ENCODE measurements at places on chromosomes 16 and 17. TPM values are rescaled to one million over a fixed set of nuclear protein-coding genes. Genes with fewer than 3 reads are reported as not detected.

GRCh38 chr17:81027038-81027437 is 7.9 kb upstream of the BAIAP2 start:
- no peak for DNase-seq

- no peak for DNase-seq
These were observed 38.4 kb downstream of the WIPI1 start for GRCh38 chr17:68418876-68419275.

GRCh38 chr17:13415871-13416416 is 185.8 kb downstream of the HS3ST3A1 start:
- no peak for DNase-seq

- DNase-seq: no peak
These were observed 31.0 kb downstream of the HEATR3 start for GRCh38 chr16:50096791-50097190.

GRCh38 chr16:82834151-82834815 is 207.5 kb downstream of the CDH13 start:
- DNase-seq: no peak

- no peak for DNase-seq
These were observed 77.4 kb downstream of the CDH13 start for GRCh38 chr16:82703871-82704768.

- no peak for DNase-seq
These were observed 2.1 kb upstream of the SEZ6 start for GRCh38 chr17:29007860-29008455.

GRCh38 chr16:86029131-86029741 is 130.3 kb downstream of the IRF8 start:
- DNase-seq: no peak

- DNase-seq: peak; percentile 86
These were observed at the start of gene RBL2 for GRCh38 chr16:53434377-53435065. Gene RBL2, plus strand, starts transcription at chr16:53434471. Its CDS starts 86 bp downstream, at chr16:53434557.

DNA sequence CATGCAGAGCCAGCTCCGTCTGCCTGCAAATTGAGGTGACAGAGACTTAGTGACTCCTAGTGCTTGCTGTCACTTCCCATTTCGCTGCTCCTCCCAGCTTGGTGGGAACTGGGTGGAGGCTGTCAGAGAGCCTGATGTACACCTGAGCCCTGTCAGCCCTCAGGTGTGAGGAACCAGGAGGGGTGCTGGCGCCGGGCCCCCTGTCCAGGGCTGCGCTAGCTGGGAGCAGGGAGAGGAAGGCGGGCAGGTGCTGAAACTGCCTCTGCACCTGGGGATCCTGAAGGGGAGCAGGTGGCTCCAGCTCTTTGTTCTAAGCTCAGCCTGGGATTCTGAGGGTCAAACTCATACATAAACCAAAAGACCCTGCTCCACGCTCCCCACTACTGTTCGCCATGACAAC is 10.8 kb upstream of the WSCD1 start:
- DNase-seq: no peak

GRCh38 chr17:31140111-31140510 is 45.3 kb downstream of the NF1 start:
- no peak for DNase-seq

DNA sequence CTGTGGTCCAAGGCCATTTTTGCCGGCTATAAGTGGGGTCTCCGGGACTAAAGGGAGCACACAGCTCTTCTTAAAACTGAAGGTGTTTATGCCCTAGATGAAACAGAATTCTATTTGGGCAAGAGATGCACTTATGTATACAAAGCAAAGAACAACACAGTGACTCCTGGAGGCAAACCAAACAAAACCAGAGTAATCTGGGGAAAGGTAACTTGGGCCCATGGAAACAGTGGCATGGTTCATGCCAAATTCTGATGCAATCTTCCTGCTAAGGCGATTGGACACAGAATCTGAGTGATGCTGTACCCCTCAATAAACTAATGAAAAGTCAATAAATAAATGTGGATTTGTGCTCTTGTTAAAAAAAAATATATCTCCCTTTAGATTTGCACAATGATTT is 20.2 kb upstream of the SHISA9 start:
- DNase-seq: no peak

DNA sequence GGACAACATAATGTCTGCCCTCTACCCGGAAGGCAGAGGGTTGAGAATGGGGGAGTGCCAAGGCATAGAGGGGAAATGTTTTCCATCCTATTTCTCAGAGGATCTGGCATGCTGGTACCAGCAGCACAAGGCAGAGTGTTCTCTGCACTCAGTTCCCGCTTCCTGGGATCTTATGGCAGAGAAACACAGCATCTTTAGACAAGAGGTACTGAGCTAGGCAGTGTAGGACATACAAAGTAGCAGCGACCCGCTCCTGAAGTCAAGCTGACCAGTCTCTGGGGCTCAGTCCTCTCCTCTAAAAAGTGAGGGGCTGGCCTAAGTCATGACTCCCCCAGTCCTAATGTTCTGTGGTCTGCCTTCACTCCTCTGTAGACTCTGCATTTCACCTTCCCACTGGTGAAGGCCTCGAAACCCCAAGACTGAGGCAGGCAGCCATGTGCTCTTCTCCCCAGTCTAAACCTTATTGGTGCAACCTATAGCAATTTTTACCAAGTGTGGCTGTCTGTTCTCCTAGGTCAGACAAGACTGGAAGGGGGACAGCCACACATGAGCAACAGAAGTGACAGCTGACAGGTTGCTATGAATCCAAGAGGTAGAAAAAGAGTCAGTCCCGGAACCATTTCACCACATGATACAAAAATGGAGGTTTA is 11.3 kb upstream of the TSPOAP1 start:
- DNase-seq: peak; percentile 50

- DNase-seq: no peak
These were observed 4.1 kb upstream of the DOC2B start for GRCh38 chr17:185445-186138.

DNA sequence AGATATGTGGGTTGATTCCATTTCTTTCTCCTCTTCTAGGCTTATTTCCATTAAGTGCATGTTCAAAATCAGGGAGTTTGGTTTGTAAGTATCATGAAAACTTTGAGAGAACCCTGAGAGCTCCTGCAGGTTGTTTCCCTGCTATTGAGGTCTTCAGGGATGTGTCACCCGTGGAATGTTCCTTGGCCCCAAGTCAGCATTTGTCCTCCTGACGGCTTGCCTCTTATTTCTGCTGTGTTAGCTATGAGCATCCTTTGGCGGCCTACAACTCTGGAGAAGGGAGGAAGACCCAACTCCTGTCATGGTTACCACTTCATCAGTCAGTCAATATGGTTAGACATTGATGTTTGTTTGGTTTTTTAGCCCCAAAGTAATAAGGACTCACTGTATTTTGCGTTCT is 180.8 kb downstream of the FTO start:
- DNase-seq: no peak

- DNase-seq: no peak
These were observed 772 bp upstream of the SHISA6 start for GRCh38 chr17:11240041-11240840.

- peak; percentile 57 for DNase-seq
These were observed 4.6 kb upstream of the ATP2A1 start for GRCh38 chr16:28873543-28874201.

DNA sequence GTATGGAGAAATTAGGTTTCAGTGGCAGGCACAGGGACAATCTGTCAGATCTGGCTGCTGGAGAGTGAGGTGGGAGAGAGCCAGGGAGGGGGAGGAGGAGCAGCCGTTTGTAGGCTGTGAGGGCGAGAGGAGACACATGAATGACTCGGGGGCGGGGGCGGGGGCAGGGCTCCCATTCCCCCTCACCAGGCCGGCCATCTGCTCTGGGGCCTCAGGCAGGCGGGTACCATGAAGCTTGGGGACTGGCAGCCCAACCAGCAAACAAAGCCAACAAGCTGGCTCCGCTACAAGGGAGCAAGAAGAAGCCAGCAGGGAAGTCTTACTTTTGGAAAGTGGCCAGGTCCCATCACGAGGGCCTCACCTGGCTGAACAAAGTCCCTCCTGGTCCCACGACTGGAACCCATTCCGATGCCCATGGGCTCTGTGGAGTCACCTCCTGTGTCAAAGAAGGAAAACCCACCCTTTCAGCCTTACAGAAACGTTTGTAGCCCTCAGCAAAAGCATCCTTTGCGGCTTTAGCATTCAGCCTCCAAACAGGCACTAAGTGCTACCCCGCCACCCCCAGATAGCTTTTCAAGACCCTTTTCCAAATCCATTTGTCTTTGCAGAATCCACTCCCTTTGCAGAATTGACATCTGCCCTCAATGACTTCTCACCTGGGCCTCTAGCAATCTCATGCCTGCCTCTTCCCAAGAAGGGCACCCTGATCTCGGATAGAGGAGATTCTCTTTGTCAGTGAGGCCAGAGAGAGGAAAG is 9.2 kb upstream of the SSTR2 start:
- no peak for DNase-seq

DNA sequence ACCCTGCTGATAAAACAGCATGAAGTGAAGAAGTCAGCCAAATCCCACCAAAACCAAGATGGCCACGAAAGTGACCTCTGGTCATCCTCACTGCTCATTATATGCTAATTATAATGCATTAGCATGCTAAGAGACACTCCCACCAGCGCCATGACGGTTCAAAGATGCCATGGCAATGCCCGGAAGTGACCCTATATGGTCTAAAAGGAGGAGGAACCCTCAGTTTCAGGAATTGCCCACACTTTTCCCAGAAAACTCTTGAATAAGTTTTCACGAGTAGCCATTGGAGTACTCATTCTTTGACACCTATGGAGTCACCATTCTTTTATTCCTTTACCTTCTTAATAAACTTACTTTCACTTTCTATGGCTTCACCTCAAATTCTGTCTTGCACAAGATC is 44.3 kb downstream of the GSG1L start:
- DNase-seq: no peak

GRCh38 chr17:48322060-48322459 is 108.0 kb downstream of the SKAP1 start:
- DNase-seq: no peak

- no peak for DNase-seq
These were observed 8.2 kb upstream of the ATP2C2 start for GRCh38 chr16:84360170-84360569.

GRCh38 chr17:19992803-19993713 is 15.4 kb upstream of the AKAP10 start:
- peak; percentile 69 for DNase-seq

GRCh38 chr16:56985288-56985961 is 3.9 kb upstream of the NLRC5 start:
- no peak for DNase-seq

- no peak for DNase-seq
These were observed 10.7 kb downstream of the TACO1 start for GRCh38 chr17:63611354-63611753.

DNA sequence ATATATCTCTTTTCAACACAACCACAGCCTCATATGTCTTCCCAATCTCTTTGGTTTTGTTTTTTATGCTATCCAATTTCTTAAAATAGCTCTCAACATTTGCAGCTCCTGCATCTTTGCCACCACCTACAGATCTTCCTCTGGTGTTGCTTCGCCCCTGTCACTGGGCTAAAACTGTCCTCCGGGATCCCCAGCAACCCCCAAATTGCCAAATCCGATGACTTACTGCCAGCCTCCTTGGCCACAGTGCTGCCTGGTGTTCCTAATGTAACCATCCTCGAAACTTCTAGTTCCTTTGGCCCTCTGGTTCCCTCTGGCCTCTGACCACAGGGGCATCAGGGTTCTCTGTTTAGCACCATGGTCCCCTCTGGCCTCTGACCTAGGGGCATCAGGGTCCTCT is 70.8 kb downstream of the ELAC2 start:
- no peak for DNase-seq

DNA sequence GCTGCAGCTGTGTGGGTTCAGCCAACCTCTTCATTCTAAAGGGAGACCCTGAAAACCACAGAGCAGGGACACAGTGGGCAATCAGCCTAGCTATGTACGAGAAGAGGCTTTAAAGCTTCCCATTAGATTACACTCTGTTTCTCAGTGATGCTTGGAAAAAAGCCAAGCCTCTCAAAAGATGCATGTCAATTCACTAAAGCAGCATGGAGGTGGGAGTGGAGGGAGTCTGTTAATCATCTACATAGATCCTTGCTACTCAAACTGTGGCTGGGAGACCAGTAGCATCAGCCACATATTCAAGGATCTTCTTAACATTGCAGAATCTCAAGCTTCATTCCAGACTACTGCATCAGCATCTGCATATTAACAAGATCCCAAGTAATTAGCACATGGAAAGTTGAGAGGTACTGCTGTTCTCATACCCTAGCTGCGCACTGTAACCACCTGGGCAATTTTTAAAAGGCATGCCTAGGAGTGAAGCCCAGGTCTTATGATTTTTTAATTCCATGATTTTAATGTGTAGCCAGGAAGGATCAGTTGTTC is 305.9 kb downstream of the PMP22 start:
- DNase-seq: no peak

GRCh38 chr17:48132385-48132784 is 24.8 kb downstream of the SNX11 start:
- DNase-seq: no peak

DNA sequence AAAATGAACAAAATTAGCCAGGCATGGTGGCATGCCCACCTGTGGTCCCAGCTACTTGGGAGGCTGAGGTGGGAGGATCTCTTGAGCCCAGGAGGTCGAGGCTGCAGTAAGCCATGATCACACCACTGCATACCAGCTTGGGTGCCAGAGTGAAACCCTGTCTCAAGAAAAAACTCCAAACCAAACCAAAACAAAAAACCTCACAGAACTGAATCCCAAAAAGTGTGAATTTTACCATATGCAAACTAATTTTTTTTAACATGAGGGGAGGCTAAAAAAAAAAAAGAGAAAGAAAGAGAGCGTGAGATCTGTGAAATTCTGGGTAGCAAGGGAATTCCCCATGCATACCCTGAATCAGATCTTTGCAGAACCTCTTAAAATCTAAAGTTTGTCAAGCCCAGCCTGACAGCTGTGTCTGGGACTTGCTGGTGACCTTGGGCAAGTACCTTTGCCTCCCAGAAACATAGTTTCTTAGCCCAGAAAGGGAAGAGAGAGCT is 17.1 kb upstream of the CDH1 start:
- no peak for DNase-seq

GRCh38 chr16:87382023-87382785 is 1.4 kb downstream of the FBXO31 start:
- no peak for DNase-seq

GRCh38 chr17:385178-385835 is 32.7 kb upstream of the RPH3AL start:
- DNase-seq: no peak

TBC1D28 gene
- not detected for polyA plus RNA-seq

KRT36 gene
- not detected for polyA plus RNA-seq

SLC35G6 gene
- not detected for polyA plus RNA-seq

EVPLL gene
- not detected for polyA plus RNA-seq

ZNF263 gene
- 42.9 TPM for polyA plus RNA-seq

LITAFD gene
- polyA plus RNA-seq: not detected

RSAD1 gene
- 54.1 TPM for polyA plus RNA-seq

COG4 gene
- polyA plus RNA-seq: 42.9 TPM

ITGB3 gene
- not detected for polyA plus RNA-seq

SYT17 gene
- polyA plus RNA-seq: not detected

FAM171A2 gene
- polyA plus RNA-seq: not detected

Measured in immature natural killer cell (primary cell).